ENCODE measurements at places on chromosomes 12 and 14. TPM values are rescaled to one million over a fixed set of nuclear protein-coding genes. Genes with fewer than 3 reads are reported as not detected.

The ATF7IP gene
- 32.7 TPM for total RNA-seq

The TAS2R10 gene
- 1.8 TPM for total RNA-seq

The KRT79 gene
- not detected for total RNA-seq

The PSMB5 gene
- total RNA-seq, result 164 TPM

The PIWIL1 gene
- total RNA-seq, result not detected

The CMA1 gene
- not detected for total RNA-seq

The RASSF9 gene
- 5.8 TPM for total RNA-seq

The NPFF gene
- not detected for total RNA-seq

The PPM1A gene
- 36.6 TPM for total RNA-seq

The GXYLT1 gene
- total RNA-seq, result 7.6 TPM

The GUCY2C gene
- total RNA-seq, result not detected

The TAS2R50 gene
- 6.2 TPM for total RNA-seq

The LBHD2 gene
- total RNA-seq, result not detected

The PRICKLE1 gene
- total RNA-seq, result 13.0 TPM

The KLRC3 gene
- total RNA-seq, result 0.72 TPM

GRCh38 chr12:111424189-111424792, 18.6 kb downstream of the SH2B3 start:
- peak; percentile 92 for DNase-seq

- DNase-seq, result no peak
Observed at GRCh38 chr12:40238266-40238902, 13.6 kb downstream of the LRRK2 start.

DNA sequence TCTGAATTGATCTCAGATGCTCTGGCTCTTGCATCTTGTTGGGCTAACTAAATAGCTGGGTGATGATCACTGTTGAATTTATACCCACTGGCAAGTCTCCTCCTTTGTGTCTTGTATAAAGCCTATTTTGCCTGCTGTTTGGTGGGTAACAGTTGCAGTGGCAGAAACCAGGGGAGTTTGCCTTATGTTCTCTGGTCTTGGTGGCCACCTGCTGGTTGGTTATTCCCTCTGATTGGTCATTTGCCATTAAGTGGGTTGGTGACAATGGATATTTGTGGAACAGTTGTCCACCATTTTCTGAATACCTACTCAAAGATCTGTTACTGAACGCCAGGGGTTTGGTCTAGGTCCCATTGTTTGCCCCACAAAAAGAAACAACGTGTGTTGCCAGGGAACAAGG, 52.1 kb downstream of the AVPR1A start:
- peak; percentile 35 for DNase-seq

DNA sequence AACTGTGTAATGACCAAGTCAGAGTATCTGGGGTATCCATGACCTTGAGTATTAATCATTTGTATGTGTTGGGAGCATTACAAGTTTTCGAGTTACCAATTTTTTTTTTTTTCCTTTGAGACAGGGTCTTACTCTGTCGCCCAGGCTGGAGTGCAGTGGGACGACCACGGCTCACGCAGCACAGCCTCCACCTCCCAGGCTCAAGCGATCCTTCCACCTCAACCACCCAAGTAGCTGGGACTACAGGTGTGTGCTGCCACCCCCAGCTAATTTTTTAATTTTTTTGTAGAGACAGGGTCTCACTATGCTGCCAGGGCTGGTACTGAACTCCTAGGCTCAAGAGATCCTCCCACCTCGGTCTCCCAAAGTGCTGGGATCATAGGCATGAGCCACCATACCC, 19.7 kb downstream of the SSH1 start:
- no peak for DNase-seq

- peak; percentile 48 for DNase-seq
Observed at GRCh38 chr14:93727917-93728650, 60.2 kb downstream of the PRIMA1 start.

- DNase-seq, result no peak
Observed at GRCh38 chr12:23098517-23098916, 473.5 kb downstream of the ETNK1 start.

DNA sequence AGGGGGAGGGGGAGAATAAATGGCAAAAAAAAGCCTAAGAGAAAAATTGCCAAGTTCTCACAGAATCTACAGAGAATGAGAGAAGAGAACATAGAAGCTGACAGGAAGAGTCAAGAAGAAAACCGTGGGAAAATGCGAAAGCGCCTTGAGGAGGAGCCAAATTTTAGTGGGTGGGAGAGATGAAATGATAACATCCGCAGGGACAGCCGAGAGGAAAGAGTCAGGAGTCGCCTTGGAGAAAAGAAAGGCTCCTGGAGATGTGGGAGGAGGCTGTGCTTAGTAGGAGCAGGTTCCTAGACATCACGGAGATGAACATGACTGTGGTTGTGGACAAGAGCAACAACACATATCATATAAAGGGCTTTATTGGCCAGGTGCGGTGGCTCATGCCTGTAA, 49.4 kb downstream of the PHLDA1 start:
- DNase-seq, result no peak

- no peak for DNase-seq
Observed at GRCh38 chr12:99043319-99043914, 398.3 kb downstream of the APAF1 start.

DNA sequence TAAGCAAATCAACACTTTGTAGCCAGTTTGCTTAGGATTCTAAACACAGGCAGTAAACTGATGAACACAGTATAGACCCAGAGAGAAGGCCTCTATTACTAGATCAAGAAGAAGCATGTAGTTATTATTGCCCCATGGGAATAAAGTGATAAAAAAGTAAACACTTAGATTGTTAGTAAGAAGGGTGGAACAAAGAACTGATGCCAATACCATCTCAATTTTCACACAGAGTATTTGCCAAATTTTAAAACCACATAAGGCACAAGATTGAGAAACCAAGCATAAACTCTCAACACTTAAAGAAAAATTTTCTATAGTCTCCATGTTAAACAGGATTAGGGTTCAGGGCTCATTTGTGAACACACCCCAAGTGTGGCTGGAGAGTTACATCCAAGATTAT, 77.0 kb upstream of the SYT1 start:
- DNase-seq, result no peak

- no peak for DNase-seq
Observed at GRCh38 chr12:79400481-79400880, 290.3 kb downstream of the PAWR start.

DNA sequence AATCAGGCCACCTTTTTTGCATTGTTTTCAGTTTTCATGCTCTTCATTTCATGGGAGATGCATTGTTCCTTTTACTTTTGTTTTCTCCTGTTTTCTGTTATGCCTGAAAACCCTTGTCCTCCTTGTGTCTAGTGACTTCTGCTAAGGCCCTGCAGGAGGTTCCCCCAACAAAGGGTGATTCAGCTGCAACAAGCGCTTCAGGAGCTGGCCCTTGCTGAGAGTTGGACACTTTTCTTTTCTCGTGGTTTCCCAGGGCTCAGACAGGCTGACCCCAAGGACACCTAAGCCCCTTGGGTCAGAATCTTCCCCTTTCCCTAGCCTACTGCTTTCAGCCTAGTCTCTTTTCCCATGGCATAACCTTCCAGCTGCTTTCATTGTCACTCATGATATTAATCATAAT, 98.9 kb downstream of the PLXNC1 start:
- DNase-seq, result no peak

All from osteoblast (primary cell).